ENCODE measurements at places on chromosomes 2 and 18.

- DNase-seq, result no peak
These were observed 28.6 kb upstream of the MBOAT2 start for GRCh38 chr2:9032121-9032520.

DNA sequence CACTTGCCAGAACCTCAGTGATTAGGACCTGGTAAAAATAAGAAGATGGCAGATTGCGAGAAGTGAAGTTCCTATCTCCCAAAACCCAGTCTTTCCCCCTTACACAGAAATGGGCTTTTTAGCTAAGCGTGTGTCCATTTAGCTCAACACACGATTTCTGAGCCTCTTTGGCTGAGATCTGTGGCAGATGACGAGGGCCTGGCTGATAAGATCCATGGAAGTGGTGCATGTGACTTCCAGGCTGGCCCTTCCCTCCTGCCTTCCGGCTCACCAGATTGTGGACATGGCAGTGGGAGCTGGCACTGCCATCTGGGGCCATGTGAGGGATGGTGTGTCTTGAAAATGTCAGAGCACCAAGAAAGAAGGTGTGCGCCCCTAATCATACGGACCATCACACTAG lies 41.0 kb upstream of the ZFP36L2 start:
- DNase-seq, result no peak

GRCh38 chr18:77015771-77016710 lies 116.5 kb downstream of the MBP start:
- no peak for DNase-seq

- DNase-seq, result no peak
These were observed 77.8 kb downstream of the PDCL3 start for GRCh38 chr2:100640431-100641124.

- no peak for DNase-seq
These were observed 40.1 kb downstream of the KCMF1 start for GRCh38 chr2:85011098-85011497.

- DNase-seq, result no peak
These were observed 111.0 kb upstream of the LINC00305 start for GRCh38 chr18:64259871-64260270.

GRCh38 chr2:48075631-48076030 lies 169.3 kb upstream of the FBXO11 start:
- DNase-seq, result no peak

DNA sequence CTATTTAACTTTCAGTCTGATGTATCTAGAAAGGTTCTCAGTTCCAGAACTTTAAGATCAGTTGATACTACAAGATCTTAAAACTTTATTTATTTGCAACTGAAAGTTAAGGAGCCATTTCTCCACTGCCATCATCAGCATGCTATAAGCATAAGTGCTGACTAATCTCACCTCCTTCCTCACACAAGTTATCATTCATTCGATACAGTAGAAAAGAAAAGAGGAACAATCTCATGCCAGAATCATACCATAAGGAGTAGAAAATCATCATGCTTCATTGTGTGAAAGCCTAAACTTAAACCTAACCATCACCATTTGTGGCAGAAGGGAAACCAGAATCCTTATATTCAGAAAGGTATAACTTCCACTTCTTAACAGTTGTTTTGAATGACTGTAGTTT lies 176.6 kb upstream of the NRXN1 start:
- DNase-seq, result no peak

DNA sequence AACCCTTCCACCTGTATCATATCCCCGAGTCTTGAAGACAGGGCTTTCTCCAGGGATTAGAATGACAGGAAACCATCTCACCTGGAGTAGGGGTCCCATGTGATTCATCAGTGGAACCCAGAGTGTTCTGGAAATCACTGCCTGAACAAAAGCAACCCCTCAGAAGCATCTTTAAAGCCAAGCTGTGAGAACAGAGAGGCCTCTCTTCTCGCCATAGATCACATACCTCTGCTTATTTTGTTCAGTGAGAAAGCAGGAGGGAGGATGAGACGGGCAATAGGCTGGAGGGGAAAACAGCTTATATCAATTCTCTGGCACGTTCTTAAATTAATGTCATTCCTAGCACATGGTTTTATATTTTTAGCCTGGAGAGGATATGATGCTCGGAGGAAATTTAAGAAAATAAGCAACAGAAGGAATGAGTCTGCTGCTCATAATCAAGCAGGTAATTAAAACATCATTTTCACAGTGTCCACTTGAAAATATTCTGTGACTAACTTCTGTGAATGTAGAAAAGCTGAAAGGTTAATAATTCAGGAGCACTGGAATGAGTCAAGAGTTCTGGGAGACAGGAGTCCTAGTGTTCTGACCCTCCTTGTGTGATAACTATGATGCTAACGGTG lies 213.6 kb upstream of the SP5 start:
- DNase-seq, result no peak

GRCh38 chr2:172513524-172513900 lies 42.4 kb upstream of the PDK1 start:
- no peak for DNase-seq

DNA sequence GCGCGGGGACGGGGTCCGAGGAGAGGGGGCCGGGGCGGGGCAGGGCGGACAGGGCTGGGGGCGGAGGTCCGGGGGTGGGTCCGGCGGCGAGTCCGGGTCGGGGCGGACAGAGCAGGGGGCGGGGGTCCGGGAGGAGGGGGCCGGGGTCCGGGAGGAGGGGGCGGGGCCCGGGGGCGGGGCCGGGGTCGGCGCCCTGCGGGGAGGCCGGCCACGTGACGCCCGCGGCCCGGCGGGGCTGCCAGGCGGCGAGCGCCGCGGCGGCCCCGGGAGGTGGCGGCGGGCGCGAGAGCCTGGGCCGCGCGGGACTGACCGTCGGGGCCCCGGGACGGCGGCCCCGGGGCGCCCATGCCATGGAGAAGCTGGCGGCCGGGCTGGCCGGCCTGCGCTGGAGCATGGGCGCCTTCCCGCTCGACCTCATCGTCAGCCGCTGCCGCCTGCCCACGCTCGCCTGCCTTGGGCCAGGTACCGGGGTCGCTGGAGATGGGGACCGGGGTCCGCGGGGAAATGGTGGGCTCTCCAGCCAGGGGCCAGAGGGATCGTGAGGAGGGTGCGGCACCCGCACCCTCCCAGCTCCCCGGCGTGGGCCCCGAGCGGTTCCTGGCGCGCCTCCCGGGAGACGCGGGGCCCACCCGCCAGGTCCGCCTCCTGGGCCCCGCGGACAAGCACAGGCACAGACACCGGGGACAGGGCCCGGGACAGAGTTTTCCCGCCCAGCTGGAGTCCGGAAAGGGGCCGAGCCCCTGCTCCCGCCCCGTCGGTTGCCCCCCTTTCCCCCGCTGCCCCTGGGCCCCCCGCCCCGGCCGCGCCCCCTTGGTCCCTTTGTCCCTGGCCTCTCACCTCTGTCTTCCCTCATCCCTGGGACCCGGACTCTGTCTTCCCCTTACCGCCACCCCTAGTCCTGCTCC lies at the start of gene GAREM2:
Gene GAREM2, plus strand, starts transcription at position 218 of the 905 bp plus-strand sequence. Its CDS starts 133 bp downstream, at position 351.
- DNase-seq, result no peak

DNA sequence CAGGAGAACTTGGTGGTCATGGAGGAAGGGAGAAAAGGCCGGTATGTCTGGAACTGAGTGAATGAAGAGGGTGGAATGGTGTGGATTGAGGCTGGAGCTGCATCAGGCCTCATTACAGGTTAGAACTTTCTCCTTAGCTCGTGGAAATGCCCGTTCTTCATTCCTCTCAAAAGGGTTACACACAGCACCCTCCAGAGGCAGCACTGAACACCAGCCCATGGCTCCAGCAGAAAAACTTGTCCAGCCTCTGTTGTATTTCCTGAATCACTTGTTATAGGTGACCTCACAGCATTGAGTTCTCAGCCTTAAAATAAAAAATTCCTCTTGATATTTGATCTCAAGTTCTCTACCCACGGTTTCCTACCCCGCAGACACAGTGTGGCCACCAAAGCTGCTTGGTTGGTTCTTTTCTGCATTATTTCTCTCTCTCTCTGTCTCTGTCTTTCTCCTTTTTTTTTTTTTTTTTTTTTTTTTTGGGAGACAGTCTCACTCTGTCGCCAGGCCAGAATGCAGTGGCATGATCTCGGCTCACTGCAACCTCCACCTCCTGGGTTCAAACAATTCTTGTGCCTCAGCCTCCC lies 89.6 kb downstream of the ITGB1BP1 start:
- peak; percentile 80 for DNase-seq

- DNase-seq, result peak; percentile 53
These were observed 1220.2 kb upstream of the ACVR2A start for GRCh38 chr2:146624430-146625160.

- DNase-seq, result no peak
These were observed 92.6 kb downstream of the SMIM21 start for GRCh38 chr18:75334869-75335268.

DNA sequence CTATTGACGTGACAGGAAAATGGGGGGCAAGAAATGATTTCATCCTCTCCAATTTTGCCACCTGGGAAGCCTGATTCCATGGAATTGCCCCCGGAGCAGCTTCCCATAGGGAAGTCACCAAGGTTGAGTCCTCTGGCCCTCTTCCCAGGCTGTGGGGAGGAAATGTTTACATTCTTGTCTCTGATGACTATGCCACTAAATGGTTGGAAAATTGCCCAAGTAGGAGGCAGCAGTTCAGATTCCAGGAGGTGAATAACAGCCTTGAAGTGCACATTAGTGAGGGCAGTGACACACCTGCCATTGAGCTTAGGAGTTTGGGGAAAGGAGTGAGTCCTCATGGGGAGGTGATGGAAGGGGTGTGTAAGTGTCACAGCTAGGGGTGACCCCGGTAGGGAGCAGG lies 449.2 kb upstream of the DCC start:
- DNase-seq, result peak; percentile 56

DNA sequence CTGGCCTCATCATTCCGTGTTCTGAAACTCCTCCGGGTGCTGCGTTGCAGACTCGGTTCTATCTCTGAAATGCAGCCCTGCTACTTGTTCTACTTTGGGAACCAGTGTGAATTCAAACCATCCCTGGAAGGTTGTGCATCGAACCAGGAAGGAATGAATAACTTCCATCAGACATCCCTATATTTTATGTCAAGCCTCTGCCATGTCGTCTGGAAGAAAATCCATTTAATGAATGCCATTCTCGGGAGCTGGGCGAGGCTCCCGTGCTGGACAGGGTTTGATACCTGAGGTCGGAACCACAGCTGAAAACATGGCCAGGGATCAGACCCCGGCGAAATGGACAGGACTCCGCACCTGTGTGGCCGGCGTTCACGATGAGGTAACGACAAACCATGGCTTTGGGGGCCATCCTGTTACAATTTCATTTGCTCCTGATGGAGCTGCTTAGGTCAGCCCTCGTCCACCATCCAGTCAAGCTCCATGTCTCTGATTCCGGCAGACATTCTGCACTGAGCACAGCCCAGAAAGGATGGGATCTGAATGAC lies 821.6 kb downstream of the GALR1 start:
- no peak for DNase-seq

DNA sequence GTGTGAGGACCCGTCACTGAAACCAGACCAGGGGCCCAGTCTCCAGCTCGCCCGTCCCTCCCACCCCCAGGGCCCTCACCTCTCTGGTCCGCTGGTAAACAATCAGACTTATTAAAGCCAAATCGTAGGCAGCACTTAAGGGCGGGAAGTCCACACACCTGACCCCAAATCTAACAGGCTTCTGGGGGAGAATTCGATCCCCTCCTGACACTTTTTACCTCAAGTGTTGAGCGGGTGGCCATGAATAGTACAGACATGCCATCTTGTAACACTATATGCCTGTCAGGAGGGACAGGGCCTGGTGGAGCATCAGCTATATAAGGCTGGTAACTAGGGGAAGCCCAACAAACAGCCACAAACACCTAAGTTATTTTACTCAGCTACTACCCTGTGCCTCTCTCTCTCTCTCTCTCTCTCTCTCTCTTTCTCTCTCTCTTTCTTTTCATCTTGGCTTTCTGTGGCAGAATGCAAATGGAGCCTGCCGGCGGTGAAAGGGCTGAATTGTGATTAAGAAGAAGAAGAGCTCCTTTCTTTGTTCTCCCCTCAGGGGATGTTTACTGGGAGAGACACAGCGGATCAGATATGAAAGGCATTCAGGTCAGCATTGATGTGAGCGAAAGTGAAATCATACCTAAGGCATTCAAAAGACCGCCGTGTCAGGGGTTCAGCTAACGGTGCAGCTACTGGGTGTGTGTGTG lies 9.5 kb downstream of the ZEB2 start:
- peak; percentile 68 for DNase-seq
